ENCODE measurements at places on chromosomes 2 and 18.

DNA sequence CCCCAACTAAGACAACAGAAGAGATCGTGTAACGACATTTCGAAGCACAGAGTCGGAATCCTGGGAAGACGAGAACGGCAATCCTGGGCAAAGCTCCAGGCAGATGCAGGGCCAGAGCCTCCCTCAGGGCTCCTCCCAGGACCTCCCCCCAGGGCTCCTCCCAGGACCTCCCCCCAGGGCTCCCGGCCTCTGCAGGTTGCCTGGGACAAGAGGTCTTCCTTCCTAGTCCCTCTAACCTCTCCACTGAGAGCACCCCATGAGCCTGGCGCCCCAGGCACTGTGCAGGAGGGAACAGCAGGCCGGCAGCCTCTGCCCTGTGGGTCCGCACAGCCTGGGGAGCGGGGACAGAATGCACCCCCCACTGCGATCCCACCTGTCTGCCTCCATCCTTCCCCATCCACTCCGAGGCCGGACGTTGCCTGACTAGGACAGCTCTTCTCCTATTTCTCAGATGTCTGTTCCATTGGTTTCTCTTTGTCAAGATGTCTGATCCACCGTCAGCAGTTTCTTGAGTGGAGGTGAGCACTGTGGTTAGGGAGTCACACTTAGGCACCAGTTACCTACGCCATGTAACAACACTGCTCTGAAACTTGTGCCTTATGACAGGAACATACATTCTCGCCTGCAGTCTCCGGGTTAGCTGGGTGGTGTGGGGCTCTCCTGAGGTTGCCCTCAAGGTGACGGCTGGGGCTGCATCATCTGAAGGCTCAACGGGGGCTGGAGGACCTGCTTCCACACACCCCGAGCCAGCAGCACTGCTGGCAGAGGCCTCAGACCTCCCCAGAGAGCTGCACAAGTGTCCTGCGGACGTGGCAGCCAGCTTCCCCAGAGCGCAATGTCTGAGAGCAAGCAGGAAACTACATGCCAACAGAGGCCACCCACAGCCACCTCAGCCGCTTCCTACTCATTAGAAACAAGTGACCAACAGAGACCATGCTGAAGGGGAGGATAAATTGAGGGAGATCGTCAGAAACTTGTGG, 28.9 kb downstream of the ADI1 start:
- DNase-seq = no peak

DNA sequence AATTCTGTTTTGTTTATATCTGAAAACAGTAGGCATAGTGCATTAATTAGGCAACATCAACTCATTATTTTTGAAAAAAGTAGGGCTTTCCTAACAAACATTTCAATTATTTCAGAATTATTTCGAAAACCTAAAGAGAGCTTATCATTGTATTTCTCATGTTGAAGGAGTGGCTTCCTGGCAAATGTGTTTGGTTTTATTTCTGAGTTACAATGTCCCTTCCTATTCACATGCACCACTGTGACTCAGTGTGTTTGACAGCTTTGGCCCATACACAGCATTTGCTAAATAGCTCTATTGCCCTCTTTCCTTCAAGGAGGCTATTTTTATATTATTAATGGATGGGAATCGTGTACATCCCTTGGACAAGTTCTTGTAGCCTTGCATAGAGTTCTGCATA, 205.9 kb downstream of the PTGR3 start:
- peak; percentile 23 for DNase-seq

DNA sequence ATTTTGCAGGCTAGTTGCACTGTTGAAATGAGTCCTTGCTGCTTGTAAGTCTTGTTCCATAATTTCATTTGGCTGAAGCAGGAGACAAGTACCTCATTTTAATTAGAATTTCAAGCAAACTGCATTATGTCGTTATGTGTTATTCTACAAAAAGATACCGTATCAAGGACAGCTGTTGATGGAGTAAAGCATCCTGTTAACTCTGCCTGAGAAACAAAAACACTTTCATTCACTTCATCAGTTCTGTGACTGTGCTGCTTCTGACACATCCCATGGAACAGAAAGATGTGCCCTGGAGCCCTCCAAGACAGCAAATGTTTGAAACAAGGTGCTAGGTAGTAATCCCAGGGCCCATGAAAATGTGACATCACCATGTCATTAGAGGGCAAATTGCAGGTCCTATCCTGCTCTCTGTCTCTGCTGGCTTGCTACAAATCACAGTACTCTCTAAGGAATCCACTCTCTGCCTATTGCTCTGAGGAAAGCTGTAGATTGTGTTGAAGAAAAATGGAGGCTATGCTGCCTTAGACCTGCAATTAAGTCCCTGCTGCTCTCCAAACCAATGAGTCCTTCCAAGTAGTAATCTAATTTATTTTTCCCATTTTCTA, 209.7 kb upstream of the PARD3B start:
- no peak for DNase-seq

- no peak for DNase-seq
Observed at GRCh38 chr18:49766646-49767045, 46.7 kb downstream of the ACAA2 start.

- DNase-seq = no peak
Observed at GRCh38 chr18:8142932-8143331, 466.3 kb upstream of the RAB12 start.

DNA sequence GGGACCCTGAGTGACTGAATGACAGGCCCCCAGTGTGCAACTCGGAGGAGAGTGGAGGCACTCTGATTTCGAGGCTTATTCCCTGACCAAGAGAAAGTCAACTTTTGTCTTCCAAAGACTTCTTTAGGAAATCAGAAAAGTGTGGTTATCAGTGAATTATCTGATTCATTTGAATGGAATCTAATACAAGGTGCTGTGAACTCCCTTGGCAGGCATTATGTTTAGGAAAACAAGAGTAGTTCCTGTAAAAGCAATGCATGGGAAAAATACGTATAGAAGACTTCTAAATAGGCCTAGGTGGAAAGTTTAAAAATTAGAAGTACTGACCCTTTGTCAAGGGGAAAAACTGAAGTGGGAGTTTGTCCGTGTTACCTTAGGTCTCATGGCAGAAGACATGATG, 269.4 kb downstream of the GBX2 start:
- no peak for DNase-seq

- peak; percentile 10 for DNase-seq
Observed at GRCh38 chr18:37778417-37779165, 213.0 kb upstream of the CELF4 start.

DNA sequence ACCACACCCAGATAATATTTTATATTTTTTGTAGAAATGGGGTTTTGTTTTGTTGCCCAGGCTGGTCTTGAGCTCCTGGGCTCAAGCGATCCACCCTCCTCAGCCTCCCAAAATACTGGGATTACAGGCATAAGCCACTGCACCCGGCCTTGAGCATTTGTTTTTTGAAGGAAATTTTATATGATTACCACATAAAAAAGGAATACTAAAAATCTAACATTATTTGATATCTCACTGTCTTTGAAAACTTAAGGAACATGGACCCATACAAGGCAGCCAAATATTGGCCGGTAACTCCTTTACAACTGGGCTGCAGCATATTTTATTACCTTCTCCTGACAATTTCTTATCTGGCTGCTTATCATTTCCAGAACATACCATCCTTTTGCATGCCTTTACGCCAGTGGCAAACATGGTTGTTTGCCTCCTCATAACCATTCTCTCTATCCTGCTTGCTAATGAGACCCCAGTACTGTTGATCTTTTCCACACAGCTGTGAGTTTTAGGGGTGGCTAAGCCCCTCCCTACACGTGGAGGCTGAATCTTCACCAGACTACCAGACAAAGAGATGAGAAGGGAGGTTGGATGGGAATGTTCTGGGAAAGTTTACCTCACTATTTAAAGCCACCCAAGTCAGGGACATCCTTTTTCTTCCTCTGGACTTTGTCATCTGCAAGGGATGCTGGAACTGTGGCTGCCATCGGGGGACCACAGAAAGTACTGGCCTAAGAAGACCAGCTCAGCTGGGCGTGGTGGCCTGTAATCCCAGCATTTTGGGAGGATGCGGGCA, 157.5 kb downstream of the TGIF1 start:
- DNase-seq = no peak

DNA sequence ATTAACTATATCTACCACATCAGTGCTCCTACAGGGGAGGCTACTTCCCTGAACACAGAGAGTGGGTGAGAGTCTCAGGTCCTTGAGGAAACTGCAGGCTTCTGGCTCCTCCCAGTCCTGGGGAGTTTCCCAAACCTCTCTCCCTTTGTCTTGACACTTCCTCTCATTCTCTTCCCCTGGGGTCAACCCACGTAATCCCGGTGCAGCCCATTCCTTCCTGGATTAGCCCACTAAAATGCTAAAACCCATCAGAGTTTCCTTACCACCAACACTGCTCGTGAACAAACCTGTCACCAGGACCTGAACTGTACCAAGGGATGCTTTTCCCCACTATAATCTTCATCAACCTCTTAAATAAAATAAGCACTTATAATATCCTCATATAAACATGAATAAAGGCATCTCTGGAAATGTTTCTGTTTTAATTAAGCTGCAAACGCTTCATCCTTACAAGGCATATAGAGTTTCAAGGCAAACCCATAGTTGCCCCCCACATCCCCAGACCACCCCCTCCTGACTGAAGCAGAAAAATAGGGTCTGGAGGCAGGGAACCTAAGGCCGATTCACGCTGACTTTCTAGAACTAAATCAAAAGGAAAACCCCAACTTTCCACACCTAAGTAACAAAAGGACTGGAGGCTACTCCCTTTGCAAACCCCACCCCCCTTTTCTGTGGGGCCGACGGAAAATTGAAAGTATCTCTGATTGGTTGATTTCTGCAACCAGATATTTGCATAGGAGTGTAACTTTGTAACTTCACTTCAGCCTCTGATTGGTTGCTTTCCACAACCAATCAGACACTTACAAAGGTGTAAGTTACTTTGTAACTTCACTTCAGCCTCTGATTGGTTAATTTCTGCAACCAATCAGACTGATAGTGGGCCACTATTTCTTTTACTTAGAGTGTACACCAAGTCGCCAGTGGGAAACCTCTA, 19.0 kb downstream of the TMSB10 start:
- DNase-seq = peak; percentile 84

DNA sequence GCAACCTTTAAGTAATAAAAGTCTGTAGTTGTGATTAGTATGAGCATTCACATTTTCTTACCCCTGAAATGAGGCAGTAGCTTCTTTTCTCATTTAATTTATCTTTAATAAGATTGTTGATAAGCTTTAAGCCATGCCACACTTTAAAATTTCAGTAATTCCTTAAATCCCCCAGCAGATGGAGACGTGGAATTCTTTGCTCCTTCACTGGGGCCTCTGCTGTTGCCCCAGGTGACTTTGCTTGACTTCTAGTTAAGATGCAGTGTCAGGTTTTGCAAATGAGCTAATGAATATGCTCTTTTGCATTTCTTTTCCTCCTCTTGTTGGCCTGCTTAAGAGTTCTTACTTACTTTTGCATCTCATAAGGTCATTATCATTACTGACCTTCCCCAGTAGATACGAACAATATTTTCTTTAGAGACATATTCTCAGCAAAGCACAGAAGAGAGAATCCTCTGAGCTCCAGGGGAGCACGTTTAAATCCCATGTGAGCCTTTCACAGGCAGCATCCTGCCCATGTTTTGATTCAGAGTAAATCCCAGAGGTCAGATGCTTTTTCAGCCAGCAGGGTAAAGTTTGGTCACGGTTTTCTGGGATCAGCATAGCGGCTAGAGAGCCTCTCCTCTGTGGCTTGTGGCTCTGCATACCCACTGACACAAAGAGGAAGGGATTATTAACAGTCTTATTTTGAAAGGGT, 222.9 kb downstream of the PTPRM start:
- peak; percentile 63 for DNase-seq

- no peak for DNase-seq
Observed at GRCh38 chr2:11160731-11161455, 5.6 kb downstream of the SLC66A3 start.

DNA sequence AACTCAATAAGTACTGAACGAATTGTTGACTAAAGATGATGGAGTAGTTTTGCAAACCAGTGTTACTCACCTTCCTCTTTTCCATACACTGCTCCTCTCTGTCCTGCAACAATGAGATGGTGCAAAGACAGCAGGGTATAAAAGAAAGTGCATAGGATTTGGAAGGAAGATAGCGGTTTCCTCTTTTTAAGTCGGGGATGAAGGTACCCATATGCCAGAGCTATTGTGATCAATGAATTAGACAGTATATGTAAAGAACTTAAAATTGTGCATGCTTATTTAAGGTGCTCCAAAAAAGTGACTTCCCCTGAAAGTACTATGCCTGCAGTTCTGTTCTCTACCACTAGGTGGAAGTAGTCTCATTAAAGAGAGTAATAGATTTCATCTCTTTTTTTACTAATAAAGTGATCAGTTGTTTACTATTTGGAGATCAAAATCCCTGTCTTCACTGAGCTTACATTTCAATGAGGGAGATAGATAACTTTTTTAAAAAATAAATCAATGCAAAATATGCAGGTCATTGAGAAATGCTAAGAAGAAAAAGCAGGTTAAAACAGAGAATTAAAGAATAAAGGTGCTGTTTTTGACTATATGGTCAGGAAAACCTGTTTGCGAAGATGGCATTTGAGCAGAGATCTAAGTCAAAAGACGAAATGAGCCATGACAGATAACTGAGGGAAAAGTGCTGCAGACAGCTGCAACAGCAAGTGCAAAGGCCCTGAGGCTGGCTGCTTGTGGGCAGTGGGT, 339.7 kb upstream of the SLC14A2 start:
- DNase-seq = peak; percentile 65

DNA sequence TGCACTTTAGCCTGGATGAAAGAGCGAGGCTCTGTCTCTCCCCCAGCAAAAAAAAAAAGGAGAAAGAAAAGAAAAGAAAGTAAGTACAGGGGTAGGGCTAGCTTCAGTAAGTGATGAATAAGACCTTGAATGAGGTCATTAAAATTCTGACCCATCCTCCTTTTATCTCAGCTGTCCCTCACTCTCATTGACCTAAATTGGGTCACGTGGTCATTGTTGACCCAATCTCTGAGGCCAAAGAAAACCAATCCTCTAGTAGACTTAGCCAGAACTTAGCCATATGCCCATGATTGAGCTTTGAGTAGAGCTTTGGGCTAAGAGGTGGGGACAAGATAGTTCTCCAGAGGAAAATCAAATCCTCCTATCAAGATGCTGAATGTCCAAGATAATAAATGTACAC, 149.3 kb downstream of the PDE11A start:
- DNase-seq = no peak

DNA sequence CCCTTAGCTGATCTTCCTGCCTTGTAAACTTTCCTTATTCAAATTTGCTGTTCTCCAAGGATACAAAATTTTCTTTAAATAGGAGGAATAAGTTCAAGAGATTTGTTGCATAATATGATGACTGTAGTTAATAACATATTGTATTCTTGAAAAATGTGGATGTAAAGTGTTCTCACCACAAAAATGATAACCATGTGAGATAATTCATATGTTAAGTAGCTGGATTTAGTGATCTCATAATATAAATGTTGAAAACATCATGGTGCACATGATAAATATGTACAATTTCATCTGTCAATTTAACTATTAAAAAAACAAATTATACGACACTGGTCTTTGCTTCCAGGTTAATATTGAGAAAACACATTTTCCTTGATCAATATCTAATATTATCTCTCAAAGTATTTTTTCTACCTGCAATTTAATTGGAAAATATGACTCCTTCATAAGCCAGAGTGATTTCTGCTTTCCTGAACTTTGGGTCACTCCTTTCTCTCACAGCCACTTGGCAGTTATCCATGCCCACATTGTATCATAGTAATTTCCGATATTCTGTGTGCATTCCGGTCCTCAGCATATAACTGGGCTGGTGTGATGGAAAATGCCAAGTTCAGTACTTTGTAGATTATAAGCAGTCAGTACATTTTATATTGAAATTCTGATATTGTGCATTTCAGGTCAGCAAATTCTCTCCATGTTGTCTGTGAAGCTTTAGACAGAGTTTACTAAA, 152.6 kb downstream of the GULP1 start:
- no peak for DNase-seq

GRCh38 chr2:46449700-46450099, 29.7 kb upstream of the TMEM247 start:
- no peak for DNase-seq

All from fibroblast of mammary gland (primary cell).